Endothelial cell of umbilical vein (primary cell): ENCODE measurements at places on chromosomes 3 and 15. TPM values are rescaled to one million over a fixed set of nuclear protein-coding genes. Genes with fewer than 3 reads are reported as not detected.

Gene PRR20G
- polyA plus RNA-seq, result not detected in 2 replicates

Gene GPR15
- polyA plus RNA-seq, result not detected in 2 replicates

Gene C2CD4B
- polyA plus RNA-seq, result 31.5 and 31.7 TPM in 2 replicates

Gene PP2D1
- polyA plus RNA-seq, result not detected in 2 replicates

Gene ATP8B4
- 0.08 TPM in 1 of 2 replicates, not detected in the other for polyA plus RNA-seq

Gene PCLAF
- polyA plus RNA-seq, result 36.1 and 55.2 TPM in 2 replicates

Gene SHQ1
- polyA plus RNA-seq, result 5.9 and 7.3 TPM in 2 replicates

Gene ZDHHC23
- 0.94 and 0.99 TPM in 2 replicates for polyA plus RNA-seq

Gene FBN1
- polyA plus RNA-seq, result 102 and 107 TPM in 2 replicates

Gene CISH
- 4.1 and 5.8 TPM in 2 replicates for polyA plus RNA-seq

Gene C3orf22
- not detected in 2 replicates for polyA plus RNA-seq

Gene SLC6A1
- polyA plus RNA-seq, result not detected in 2 replicates

Gene TSPAN3
- polyA plus RNA-seq, result 540 and 606 TPM in 2 replicates

Gene TRPC1
- 3.0 and 3.5 TPM in 2 replicates for polyA plus RNA-seq

Gene CCDC13
- 0.24 and 0.36 TPM in 2 replicates for polyA plus RNA-seq

Gene EPHA3
- not detected in 2 replicates for polyA plus RNA-seq

Gene ENTPD3
- 0.03 TPM in 1 of 2 replicates, not detected in the other for polyA plus RNA-seq
